ENCODE measurements at places on chromosomes 11 and 22.
A peak's percentile ranks its signal among the peaks of the same experiment; 100 is the strongest.

DNA sequence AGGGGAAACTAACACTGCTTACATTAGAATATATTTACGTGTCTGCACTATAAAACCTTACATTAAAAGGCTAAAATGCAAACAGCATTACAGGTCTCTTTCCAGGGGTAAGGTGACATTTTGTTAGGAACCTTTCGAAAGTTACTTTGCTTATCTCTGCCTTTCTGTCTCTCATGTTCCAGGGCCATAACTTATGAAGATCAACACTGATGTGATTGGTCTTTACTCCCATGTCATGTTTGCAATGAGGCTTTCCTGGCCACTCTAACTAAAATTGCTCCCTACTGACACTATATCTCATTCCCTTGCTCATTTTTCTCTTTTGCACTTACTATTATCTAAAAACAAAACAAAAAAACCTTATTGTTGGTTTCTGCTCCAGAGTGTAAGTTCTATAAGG, 119.0 kb downstream of the JRKL start:
- no peak for DNase-seq

GRCh38 chr11:11579012-11579988, 42.5 kb downstream of the GALNT18 start:
- DNase-seq, result no peak

DNA sequence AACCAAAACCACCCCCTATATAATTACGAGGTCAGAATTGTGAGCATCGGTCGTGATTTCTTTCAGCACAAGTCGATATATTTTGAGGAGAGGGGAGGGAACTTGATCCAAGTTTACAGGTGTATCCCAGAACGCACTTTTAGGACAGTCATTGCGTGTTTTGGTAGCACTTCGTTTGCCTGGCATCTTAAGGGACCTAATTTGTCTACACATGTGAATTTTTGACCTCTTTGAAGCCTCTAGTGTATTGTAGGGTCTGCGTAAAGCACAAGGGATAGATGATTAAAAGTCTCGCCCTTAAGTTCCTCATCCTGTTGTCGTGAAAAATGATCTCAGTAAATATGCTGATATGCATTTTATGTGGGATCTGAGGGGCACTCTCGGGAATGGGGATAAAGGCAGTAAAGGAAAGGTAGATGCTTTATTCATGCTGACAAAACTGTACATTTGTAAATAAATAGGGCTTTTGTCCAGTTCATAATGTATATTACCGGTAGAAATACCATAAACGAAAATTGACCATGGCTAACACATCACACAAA, 632 bp upstream of the CCDC34 start:
- no peak for DNase-seq

DNA sequence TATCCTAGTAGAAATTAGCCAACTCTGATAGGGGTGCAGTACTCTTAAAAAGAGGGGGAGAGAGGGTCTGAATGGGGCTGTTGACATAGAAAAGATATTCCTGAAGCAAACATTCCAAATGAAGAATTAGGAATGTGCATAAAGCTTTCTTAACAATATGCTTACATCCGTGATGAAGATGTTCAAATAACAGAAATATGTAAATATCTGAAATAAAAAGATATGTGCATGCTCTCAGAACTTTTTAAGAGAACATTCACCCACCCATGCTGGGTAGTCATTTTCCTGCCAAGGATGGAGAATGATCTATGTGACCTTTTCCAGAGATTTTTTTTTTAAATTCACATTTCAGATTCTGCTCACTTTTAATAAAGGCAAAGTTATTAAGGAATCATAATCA, 80.6 kb downstream of the GRIA4 start:
- no peak for DNase-seq

GRCh38 chr11:92744929-92745585, 224.4 kb upstream of the MTNR1B start:
- peak; percentile 9 for DNase-seq

- no peak for DNase-seq
Measured at GRCh38 chr22:44051358-44051757, 27.3 kb downstream of the PARVB start.

- DNase-seq, result no peak
Measured at GRCh38 chr11:61538636-61538961, 30.1 kb downstream of the LRRC10B start.

- no peak for DNase-seq
Measured at GRCh38 chr11:128477278-128477677, 110.1 kb downstream of the ETS1 start.

- DNase-seq, result no peak
Measured at GRCh38 chr11:2414616-2415015, 14.1 kb downstream of the TSSC4 start.

GRCh38 chr22:37175414-37176281, 12.4 kb downstream of the C1QTNF6 start:
- DNase-seq, result no peak

DNA sequence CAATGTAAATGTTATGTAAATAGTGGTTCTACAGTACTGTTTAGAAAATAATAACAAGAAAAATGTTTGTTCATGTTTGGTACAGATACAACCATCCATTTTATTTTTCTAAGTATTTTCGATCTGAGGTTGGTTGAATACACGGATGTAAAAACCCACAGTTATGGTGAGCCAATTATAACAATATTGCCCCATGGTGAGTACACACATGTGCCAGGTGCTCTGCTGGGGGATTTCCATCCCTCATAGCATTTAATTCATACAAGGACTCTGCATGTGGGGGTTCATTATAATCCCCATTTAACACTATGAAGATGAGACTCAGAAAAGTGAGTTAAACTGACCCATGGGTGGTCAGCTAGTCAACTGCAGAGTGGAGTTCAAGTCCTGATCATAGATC, 23.3 kb upstream of the TTC28 start:
- DNase-seq, result no peak

DNA sequence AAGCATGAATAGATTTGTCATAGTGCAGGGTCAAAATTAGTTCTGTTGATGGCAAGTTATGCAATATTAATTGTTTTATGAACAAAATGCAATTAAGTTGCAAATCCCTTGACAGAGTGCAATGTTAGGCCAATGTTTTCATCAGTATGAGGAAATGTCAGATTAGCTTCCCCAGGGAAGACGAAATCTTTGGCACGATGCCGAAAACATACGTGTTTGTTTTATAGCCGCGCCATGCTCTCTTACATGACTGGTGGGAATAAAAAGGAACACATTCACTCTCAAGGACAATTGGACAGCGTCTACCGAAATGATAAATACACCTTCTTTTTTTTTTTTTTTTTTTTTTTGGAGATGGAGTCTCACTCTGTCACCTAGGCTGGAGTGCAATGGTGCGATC, 27.0 kb downstream of the MFNG start:
- no peak for DNase-seq

GRCh38 chr11:2210366-2211112, 38.9 kb upstream of the TH start:
- DNase-seq, result no peak

DNA sequence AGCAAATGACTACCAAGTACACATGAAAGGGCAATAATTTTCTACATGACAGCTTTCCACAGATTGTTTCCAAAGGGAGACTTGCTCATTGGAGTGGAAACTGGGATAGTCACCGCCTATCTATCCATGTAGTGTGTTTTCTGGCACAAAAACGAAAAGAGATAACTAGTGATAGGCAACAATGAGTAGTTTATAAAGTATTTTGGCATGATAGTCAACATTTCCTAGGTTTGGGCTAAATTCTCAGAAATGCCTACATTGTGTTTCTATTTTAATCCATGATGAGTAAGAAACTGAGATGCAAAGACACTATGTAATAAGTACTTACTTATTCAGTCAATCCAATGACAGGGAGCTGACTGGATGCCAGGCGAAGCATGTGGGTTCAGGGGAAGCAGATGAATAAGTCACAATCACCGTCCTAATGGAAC, 1129.1 kb downstream of the DLG2 start:
- DNase-seq, result peak; percentile 87

GRCh38 chr11:15055620-15056356, 17.6 kb upstream of the CALCB start:
- no peak for DNase-seq

- DNase-seq, result no peak
Measured at GRCh38 chr22:39419096-39419495, 19.5 kb downstream of the TAB1 start.

Measured in fibroblast of skin of abdomen (primary cell).